ENCODE measurements at places on chromosomes 7 and 10. TPM values are rescaled to one million over a fixed set of nuclear protein-coding genes. Genes with fewer than 3 reads are reported as not detected.

DNA sequence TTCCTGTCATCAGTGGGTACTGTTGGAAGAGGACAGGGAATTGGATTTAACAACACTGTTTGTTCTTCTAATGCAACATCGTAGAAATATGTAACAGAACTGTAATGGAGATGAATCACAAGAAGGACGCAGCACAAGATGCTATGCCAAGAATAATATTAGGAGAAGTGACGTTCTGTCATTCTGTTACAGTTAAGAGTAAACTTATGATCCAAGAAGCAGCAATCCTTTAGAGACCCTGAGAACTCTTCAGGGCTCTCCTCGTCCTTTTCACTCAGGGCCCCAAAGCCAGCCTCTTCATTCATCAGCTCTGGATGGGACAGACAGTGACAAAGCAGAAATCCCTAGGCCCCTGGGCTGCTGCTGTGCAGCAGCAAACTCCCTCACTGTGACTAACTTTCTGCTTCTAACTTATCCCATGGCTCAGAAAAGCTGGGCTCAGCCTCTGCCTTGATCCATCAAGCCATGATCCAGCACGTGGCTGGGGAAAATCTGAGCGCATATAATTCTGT is 8.7 kb upstream of the IL6 start:
- DNase-seq = peak; percentile 82
- H3K4me3 ChIP-seq = no peak overlapping the region
- no peaks in the 10 kb centered on the region for H3K36me3 ChIP-seq
- no peaks in the 10 kb centered on the region for H3K27me3 ChIP-seq
- H3K27ac ChIP-seq = peak overlapping the region; percentile 96

DNA sequence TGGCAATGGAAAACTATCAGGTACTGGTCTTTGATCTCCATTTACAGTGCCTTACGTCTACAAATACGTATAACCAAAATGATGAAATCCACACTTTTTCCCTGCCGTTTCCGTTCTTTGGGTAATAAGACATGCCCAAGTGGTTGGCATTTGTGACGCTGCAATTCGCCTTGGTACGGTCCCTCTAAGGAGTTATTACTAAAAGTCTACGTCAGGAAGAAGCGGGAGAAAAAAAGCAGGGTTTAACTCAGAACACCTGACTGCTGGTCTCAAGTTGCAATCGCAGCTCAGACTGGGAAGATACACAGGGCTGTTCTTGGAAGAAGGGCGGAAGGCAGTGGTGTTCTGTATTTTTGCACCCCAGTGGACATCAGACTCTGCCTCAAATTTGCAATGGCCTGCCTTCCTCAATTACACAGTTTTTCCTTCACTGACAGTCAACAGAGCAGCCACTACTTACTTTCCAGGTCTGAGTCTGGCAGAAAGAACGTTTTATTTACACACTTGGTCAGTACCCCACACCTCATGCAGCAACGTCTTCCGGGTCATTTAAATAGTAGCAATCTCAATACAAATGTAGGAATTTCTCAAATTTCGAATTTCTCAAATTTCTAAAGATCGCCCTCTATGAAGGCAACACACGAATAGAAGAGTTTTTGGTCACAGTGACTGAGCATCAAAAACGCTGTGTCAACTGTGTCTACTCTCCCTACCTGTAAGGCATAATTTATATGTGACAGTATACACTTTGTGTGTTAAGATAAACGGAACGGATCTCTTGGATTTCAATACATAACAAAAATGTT is 2.1 kb downstream of the BAIAP2L1 start:
- peak; percentile 22 for DNase-seq
- H3K36me3 ChIP-seq = no peaks in the 10 kb centered on the region
- no peak overlapping the region for H3K27ac ChIP-seq
- no peaks in the 10 kb centered on the region for H3K27me3 ChIP-seq

DNA sequence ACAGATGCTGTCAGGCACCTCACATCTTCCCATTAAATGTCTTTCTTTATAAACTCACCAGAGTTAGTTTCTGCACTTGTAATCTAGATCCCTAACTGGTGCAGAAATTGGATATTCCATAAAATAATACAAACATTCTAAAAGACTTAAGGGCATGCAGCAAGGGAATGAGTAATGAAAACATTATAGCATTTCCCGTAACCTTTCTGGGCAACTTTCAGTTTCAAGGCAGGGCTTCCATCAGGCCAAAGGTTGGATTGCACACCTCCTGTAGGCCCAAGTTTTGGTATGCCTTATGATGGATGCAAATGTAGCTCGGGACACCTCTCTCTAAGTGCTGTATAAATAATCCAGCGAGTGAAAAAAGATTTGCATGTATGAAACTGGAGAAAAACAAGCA is 129.9 kb upstream of the LYZL2 start:
- H3K4me3 ChIP-seq = no peak overlapping the region
- no peak overlapping the region for H3K27ac ChIP-seq
- H3K27me3 ChIP-seq = no peaks in the 10 kb centered on the region
- DNase-seq = no peak

DNA sequence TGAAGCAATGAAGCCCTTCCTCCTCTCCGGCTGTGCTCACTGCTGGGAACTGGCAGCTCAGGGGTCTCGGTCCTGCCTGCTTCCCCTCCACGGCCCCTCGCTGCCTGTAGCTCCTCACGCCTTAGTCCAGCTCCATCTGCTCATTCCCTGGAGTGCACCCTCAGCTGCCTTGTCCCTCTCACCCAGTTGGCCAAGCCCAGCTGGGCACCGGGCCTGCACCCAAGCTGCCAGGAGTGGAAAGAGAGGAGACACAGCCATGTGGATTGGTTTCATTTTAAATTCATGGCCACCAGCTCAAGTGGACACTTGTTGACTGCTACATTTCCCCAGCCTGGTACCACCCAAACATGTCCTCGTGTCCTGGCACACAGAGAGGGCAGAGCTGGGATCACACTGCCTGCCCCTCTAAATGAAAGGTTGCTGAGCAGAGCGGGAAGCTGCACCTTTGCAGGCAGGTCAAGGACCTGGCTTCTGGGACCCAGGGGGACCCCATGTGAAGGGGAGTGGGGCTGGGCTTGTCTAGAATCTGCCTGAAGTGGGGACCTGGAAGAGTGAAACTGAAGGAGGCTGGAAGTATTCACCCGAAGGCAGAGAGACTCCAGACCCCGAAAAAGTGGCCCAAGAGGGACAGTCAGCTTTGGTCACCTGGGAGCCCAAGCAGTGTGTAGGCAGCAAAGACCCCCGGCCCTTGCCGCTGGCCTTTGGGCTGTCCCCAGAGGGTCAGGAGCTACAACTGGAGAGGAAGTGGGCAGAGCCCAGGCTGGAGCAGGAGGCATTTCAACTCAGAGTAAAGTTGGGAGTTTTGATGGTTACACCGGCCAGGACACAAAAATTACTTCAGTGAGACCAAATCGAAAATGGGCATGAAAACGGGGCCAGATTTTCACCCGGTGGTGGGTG is 15.0 kb upstream of the BNIP3 start:
- H3K36me3 ChIP-seq = no peaks in the 10 kb centered on the region
- H3K27ac ChIP-seq = no peak overlapping the region
- no peaks in the 10 kb centered on the region for H3K27me3 ChIP-seq
- no peak overlapping the region for H3K4me3 ChIP-seq
- no peaks in the 10 kb centered on the region for H3K4me1 ChIP-seq
- DNase-seq = peak; percentile 66

GRCh38 chr10:21495752-21496342 is 29.6 kb downstream of the SKIDA1 start:
- H3K27ac ChIP-seq = no peak overlapping the region
- H3K27me3 ChIP-seq = peaks cover 20% of the 10 kb centered on the region
- peaks cover 10% of the 10 kb centered on the region for H3K4me1 ChIP-seq

GRCh38 chr7:36523371-36524101 is 133.9 kb downstream of the ANLN start:
- peaks cover 14% of the 10 kb centered on the region for H3K27me3 ChIP-seq
- DNase-seq = no peak
- peaks cover 2% of the 10 kb centered on the region for H3K4me1 ChIP-seq
- H3K4me3 ChIP-seq = no peak overlapping the region
- no peak overlapping the region for H3K27ac ChIP-seq
- no peaks in the 10 kb centered on the region for H3K36me3 ChIP-seq

DNA sequence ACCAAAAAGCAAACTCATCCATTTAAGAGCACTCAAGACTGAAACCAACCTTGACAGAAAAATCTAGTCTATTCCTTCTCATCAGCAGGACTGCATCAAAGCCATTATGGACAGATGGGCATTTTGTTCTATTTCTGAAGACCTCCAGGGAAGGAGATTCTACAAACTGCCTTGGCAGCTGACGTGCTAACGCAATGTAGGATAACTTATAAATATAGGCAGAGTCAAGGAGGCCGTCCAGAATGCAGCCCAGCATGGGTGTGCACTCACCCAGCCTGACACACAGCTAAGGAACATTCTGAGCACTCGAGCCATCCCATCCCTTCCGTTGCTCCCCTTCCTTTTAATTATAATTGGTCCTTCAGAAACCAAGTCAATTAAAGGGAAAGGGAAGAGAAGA is 25.3 kb upstream of the NEBL start:
- H3K36me3 ChIP-seq = no peaks in the 10 kb centered on the region
- no peak overlapping the region for H3K27ac ChIP-seq
- H3K4me1 ChIP-seq = no peaks in the 10 kb centered on the region
- no peak overlapping the region for H3K4me3 ChIP-seq
- H3K27me3 ChIP-seq = no peaks in the 10 kb centered on the region

Gene FOXI2
- not detected for total RNA-seq

Gene NPSR1
- not detected for total RNA-seq

Gene GRM8
- not detected for total RNA-seq

Gene NANOS1
- 1.1 TPM for total RNA-seq

Gene MSMB
- not detected for total RNA-seq

Gene VWDE
- total RNA-seq = under 0.01 TPM

Gene DENND2A
- total RNA-seq = 0.36 TPM

Gene UBTD1
- 32.7 TPM for total RNA-seq

Measured in osteoblast (primary cell).